Cardiac atrium fibroblast (primary cell): ENCODE measurements at places on chromosomes 11 and 22. TPM values are rescaled to one million over a fixed set of nuclear protein-coding genes. Genes with fewer than 3 reads are reported as not detected.

The LARGE2 gene
- total RNA-seq, result not detected in 2 replicates

The OR6T1 gene
- total RNA-seq, result not detected in 2 replicates

The NXPE1 gene
- not detected in 2 replicates for total RNA-seq

The TTC36 gene
- not detected in 2 replicates for total RNA-seq

The ESRRA gene
- 39.2 and 43.6 TPM in 2 replicates for total RNA-seq

The ROBO4 gene
- total RNA-seq, result 25.6 and 32.9 TPM in 2 replicates

The BAIAP2L2 gene
- 2.4 and 9.7 TPM in 2 replicates for total RNA-seq

The SHISAL1 gene
- 6.9 and 7.5 TPM in 2 replicates for total RNA-seq

The GTSE1 gene
- total RNA-seq, result 3.6 and 5.8 TPM in 2 replicates

The SERPING1 gene
- 169 and 221 TPM in 2 replicates for total RNA-seq

The POTEH gene
- not detected in 2 replicates for total RNA-seq

The TBX10 gene
- total RNA-seq, result not detected in 2 replicates

The LDHAL6A gene
- total RNA-seq, result not detected in 2 replicates

The LBHD1 gene
- total RNA-seq, result 1.1 and 5.2 TPM in 2 replicates

The OR4C45 gene
- total RNA-seq, result not detected in 2 replicates

The RCOR2 gene
- 3.2 and 3.4 TPM in 2 replicates for total RNA-seq

The FREY1 gene
- total RNA-seq, result 0.65 TPM in 1 of 2 replicates, not detected in the other

The MIF gene
- 833 and 861 TPM in 2 replicates for total RNA-seq

The SHANK2 gene
- 0.18 and 0.49 TPM in 2 replicates for total RNA-seq

The CLTCL1 gene
- 8.4 and 20.2 TPM in 2 replicates for total RNA-seq

The CABP4 gene
- not detected in 2 replicates for total RNA-seq

The ZNF70 gene
- 4.9 and 5.0 TPM in 2 replicates for total RNA-seq

The SCGB2A2 gene
- not detected in 2 replicates for total RNA-seq

The PUS3 gene
- total RNA-seq, result 8.6 and 11.9 TPM in 2 replicates

The RIBC2 gene
- total RNA-seq, result 0.32 TPM in 1 of 2 replicates, not detected in the other

The C11orf86 gene
- total RNA-seq, result not detected in 2 replicates

The CRYBB2 gene
- not detected in 2 replicates for total RNA-seq

The CCDC116 gene
- total RNA-seq, result 0.16 TPM in 1 of 2 replicates, not detected in the other

The IGLL1 gene
- total RNA-seq, result not detected in 2 replicates

The RPL3 gene
- total RNA-seq, result 2,377 and 2,569 TPM in 2 replicates

The DUSP8 gene
- 0.32 and 0.72 TPM in 2 replicates for total RNA-seq

The IL18 gene
- 3.6 TPM in 1 of 2 replicates, not detected in the other for total RNA-seq

The ACAT1 gene
- total RNA-seq, result 94.6 and 127 TPM in 2 replicates

The GDPD4 gene
- not detected in 2 replicates for total RNA-seq

The SPINDOC gene
- total RNA-seq, result 16.5 and 18.1 TPM in 2 replicates

The CHRNA10 gene
- 0.97 TPM in 1 of 2 replicates, not detected in the other for total RNA-seq

The SLC36A4 gene
- total RNA-seq, result 7.8 and 11.0 TPM in 2 replicates

The CNIH2 gene
- total RNA-seq, result not detected in 2 replicates
